Stimulated activated CD4-positive, alpha-beta T cell treated with anti-CD3 and anti-CD28 coated beads, Interleukin-2, amount 100 ng/mL, for 48 hours (primary cell): ENCODE measurements at places on chromosomes 11 and 22.

GRCh38 chr11:13495929-13496328 lies at the start of gene PTH:
Gene PTH (minus strand): TSS chr11:13495997. CDS start chr11:13492855, 3,142 bp downstream.
- DNase-seq, result no peak

- no peak for DNase-seq
Observed at GRCh38 chr11:79623375-79623774, 182.5 kb upstream of the TENM4 start.

GRCh38 chr11:98587884-98588283 lies 432.9 kb upstream of the CNTN5 start:
- DNase-seq, result no peak

DNA sequence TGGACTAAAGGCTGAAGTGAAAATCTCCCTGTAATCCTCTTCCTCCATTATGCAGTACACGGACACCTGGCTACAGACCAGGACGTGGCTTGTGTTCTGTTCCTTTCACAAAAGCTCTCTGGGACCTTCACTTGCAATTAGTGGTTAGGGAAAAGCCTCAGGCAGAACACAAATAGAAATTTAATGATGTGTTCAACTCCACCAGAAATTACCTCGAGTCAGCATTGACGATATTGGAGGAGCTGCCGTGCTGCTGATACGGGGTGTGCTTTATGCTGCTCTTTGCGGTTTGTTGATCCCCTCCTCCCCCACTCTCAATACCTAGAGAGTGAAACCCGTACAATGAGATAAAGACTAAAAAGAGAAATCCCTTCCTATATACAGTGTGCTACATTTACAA lies 48.9 kb downstream of the POLD3 start:
- DNase-seq, result no peak

DNA sequence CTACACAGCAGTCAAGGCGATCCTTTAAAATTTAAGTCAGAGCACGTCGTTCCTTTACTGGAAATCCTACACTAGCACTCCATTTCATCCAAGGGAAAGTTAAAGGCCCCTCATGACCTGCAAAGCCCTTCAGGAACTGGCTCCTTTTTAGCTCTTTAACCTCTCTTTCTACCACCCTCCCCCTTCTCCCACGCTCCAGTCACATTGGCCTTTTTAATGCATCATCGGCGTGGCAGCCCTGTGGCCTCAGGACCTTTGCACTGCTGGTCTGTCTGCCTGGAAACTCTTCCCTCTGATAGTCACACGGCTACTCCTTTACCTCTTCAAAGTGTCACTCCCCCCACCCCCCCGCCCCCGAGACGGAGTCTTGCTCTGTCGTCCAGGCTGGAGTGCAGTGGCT lies 1.2 kb upstream of the PTPN5 start:
- DNase-seq, result no peak

DNA sequence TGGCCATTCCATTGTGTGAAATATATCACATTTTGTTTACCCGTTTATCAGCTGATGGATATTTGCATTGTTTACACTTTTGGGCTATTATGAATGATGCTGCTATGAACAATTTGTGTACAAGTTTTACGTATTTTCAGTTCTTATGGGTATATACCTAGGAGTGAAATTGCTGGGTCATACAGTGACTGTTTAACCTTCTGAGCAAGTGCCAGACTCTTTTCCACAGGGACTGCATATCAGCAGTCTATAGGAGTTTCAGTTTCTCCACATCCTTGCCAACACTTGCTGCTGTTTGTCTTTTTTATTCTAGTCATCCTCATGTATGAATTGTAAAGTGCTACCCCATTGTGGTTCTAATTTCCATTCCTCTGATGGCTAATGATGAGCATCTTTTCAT lies 108.2 kb downstream of the EMSY start:
- DNase-seq, result no peak

GRCh38 chr11:111586388-111586831 lies 15.8 kb upstream of the SIK2 start:
- peak; percentile 5 for DNase-seq

- DNase-seq, result no peak
Observed at GRCh38 chr22:29722151-29722550, 2.3 kb downstream of the CABP7 start.

- DNase-seq, result peak; percentile 24
Observed at GRCh38 chr22:46036558-46037408, 59.8 kb upstream of the WNT7B start.

GRCh38 chr11:2891326-2892214 lies 6.0 kb upstream of the CDKN1C start:
- no peak for DNase-seq

GRCh38 chr22:19884161-19884953 lies 29.7 kb upstream of the GNB1L start:
- DNase-seq, result no peak

DNA sequence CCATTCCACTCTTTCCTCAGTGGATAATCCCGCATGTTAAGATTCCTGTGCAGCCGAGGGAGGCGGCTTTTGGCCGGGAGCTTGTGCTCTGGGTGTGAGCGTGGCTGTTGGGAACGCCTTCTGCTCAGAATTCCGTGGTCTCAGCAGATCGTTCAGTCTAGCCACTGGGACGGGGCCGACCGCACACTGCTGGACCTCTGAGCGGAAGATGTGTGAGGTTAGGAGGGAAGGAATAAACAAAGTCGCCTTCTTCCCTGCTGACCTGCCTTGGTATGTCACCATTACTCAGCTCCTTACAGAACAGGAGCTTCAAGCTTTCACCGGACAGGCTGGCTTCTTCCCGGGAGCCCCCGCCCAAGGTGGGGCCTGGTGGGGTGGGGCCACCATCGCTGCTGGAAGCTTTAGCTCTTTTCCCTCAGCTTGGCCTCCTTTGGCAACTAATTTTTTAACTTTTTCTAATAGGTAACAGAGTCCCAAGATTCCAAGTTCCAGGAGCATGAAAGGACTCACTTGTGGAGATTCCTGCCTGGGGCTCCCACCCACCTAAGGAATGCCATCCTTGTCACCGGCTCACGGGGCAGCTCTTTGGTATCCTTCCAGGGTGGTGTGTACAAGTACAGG lies 22.5 kb upstream of the SEPTIN5 start:
- DNase-seq, result no peak

DNA sequence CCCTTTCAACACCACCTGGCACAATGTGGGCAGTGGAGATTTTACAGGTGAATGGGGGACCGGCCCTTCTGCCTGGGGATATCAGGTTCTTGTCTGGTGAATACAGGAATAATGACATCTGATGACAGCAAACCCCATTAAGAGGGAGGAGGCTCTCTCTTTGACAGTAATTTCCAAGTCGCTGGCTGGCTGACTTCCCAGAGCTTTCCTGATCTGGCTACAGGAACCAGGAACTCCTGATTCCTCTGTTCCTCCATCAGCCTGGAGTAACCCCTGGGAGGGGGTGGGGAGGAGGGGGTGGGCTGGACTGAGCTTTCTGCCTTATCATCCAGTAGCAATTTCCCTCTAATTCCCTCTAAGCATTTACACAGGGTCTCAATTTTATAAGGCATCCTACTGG lies 3.7 kb upstream of the MIEF1 start:
- DNase-seq, result no peak

GRCh38 chr11:121671283-121672168 lies 218.8 kb upstream of the SORL1-AS1 start:
- DNase-seq, result no peak

- DNase-seq, result no peak
Observed at GRCh38 chr11:17163736-17164135, 44.0 kb downstream of the PIK3C2A start.

DNA sequence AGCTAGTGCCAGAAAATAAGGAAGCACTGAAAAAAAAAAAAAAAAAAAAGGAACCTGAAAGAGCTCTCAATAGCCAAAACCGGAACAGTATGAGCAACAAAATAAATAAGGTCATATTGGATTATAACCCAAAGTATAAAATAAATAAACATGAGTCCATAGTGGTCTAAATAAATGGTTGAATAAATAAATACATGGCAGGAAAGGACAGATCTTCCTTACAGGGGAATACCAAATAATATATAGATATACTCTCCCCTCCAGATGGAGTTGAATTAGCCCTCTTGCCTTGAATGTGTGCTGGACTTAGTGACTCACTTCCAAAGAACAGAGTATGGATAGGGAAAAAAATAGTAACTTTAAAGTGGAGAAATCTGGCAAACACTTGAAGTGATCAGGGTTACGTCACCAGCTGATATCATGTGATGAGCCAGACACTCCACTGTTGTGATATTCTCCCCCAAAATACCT lies 14.3 kb upstream of the ARRB1 start:
- no peak for DNase-seq
